CD4-positive, alpha-beta T cell (primary cell): ENCODE measurements at places on chromosomes 7 and 10. TPM values are rescaled to one million over a fixed set of nuclear protein-coding genes. Genes with fewer than 3 reads are reported as not detected.

GRCh38 chr10:100685331-100685730 is 60.1 kb upstream of the PAX2 start:
- no peak overlapping the region for H3K4me3 ChIP-seq
- no peak overlapping the region for H3K27ac ChIP-seq
- H3K36me3 ChIP-seq = no peaks in the 10 kb centered on the region
- H3K4me1 ChIP-seq = peaks cover 6% of the 10 kb centered on the region
- H3K27me3 ChIP-seq = peaks cover 65% of the 10 kb centered on the region

- H3K27me3 ChIP-seq = no peaks in the 10 kb centered on the region
- H3K4me1 ChIP-seq = peaks cover 66% of the 10 kb centered on the region
- no peak for DNase-seq
- H3K4me3 ChIP-seq = no peak overlapping the region
- H3K36me3 ChIP-seq = peaks cover 61% of the 10 kb centered on the region
- H3K27ac ChIP-seq = no peak overlapping the region
These were observed 10.7 kb downstream of the TRIM8 start for GRCh38 chr10:102654969-102655368.

The CCL24 gene
- total RNA-seq = not detected

The CPA4 gene
- total RNA-seq = not detected

The EN2 gene
- total RNA-seq = not detected
